ENCODE measurements at places on chromosomes 5 and 9.

DNA sequence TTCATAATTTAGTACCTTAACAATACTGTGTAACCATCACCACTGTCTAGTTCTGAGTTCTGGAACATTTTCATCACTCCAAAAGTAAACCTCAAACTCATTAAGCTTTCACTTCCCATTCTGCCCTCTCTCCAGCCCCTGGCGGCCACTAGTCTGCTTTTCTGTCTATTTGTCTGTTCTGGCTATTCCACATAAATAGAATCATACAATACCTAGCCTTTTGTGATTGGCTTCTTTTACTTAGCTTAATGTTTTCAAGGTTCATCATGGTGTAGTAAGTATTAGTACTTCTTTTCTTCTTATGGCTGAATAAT, 138.7 kb downstream of the RAPGEF6 start:
- no peak for DNase-seq

GRCh38 chr5:105034401-105034763, 1471.8 kb upstream of the NUDT12 start:
- DNase-seq, result no peak

GRCh38 chr5:65100911-65101631, 332.3 kb downstream of the CWC27 start:
- DNase-seq, result no peak

DNA sequence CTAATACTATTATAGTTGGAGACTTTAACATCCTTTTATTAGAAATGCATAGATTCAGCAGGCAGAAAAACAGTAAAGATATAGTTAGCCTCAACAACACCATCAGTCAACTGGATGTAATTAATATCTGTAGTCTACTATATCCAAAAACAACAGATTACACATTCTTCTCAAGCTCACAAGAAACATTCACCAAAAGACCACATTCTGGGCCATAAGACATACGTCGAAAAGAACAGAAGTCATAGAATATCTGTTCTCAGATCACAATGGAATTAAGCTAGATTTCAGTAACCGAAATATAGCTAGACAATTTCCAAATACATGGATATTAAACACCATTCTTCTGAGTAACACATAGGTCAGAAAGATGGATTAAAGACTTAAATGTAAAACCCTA, 336.6 kb upstream of the RPS23 start:
- no peak for DNase-seq

GRCh38 chr9:116900543-116900942, 213.4 kb downstream of the TRIM32 start:
- DNase-seq, result no peak

- DNase-seq, result no peak
These were observed 40.3 kb downstream of the CSF1R start for GRCh38 chr5:150046031-150046430.

GRCh38 chr5:139670369-139671095, 22.4 kb downstream of the CXXC5 start:
- no peak for DNase-seq

GRCh38 chr5:74665273-74665672, 19.8 kb upstream of the HEXB start:
- no peak for DNase-seq

DNA sequence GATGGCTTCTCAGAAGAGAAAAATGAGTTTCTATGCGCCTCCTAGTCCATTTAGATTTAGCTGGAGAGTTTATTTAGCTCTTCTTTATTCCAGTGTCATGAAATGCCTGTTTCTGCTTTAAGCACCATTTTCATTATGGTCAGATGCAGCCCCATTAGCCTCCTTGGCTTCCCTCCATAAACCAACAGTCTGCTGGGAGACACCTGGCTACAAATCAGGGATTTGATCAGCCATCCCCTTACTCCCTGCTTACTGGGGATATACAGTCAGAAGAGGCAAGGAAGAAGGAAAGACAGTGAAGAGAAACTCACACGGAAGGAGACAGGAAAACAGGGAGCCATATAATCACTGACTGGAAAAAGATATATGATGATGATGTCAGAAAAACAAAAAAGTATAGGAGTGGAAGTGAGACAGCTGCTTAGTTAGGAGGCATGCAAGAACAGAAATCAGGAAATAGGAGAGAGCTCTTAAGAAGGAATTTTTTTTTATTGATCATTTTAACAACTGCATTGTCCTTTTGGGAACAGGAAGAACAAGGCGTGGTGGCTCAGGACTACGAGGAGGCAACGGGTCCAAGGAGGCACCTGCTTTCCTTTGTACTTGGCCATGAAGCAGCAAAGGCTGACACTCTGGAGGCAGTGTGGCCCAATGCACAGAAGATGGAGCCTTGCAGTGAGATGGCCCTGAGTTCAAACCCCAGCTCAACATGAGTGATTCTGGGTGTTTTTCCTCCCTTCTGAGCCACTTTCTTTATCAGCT, 56.1 kb downstream of the MED27 start:
- DNase-seq, result no peak

DNA sequence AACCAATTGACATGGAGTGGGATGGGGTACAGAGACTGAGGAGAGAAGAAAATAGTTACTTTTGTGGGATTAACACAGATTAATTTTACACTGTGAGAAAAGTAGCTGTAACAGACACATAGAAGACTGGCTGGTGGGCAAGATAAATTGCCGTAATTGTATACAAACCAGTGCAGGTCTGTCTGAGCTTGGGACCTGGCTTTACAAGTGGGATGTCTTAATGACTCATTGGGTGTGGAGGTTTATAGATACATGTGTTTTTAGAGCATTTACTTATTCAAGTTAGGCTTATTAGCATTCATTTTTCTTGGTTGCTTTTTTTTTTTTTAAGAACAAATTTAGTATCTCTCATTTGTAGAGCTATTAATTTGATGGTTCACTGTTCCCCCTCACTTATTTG, 37.5 kb downstream of the SLC44A1 start:
- DNase-seq, result no peak

- no peak for DNase-seq
These were observed 321.1 kb downstream of the ARRDC3 start for GRCh38 chr5:91061946-91062562.

DNA sequence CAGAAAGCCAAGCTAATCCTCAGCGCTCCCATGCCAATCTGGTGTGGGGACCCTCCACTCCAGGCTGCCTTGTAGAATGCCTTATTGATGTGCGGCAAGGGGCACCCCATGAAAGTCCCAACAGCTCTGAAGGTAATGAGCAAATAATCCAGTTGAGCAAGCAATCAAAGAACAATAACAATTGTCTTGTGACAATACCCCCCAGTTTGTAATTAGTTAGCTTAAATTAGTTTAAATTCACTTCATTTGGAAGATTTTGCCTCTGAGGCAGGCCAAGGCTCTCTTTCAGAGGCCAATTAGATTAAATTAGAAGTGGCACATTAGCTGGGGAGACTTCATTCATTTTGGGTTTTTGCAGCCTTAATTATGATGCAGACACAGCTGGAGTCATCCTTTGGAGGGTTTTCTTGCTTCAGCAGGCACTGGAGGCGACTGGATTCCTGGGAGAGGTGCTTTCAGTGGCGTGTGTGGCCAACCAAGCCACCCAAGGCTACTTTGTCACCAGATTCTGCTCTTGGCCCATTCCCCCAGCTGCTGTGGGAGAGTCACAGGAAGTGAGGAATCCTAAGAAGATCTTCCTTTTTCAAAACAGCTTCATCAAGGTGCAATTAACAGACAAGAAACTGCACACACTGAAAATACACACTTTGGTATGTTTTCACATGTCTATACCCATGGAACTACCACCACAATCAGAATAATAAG, 17.9 kb upstream of the FBP1 start:
- no peak for DNase-seq

- no peak for DNase-seq
These were observed 2.5 kb downstream of the PTGES2 start for GRCh38 chr9:128124873-128125579.

GRCh38 chr5:1923766-1924165, 41.0 kb upstream of the IRX4 start:
- no peak for DNase-seq

DNA sequence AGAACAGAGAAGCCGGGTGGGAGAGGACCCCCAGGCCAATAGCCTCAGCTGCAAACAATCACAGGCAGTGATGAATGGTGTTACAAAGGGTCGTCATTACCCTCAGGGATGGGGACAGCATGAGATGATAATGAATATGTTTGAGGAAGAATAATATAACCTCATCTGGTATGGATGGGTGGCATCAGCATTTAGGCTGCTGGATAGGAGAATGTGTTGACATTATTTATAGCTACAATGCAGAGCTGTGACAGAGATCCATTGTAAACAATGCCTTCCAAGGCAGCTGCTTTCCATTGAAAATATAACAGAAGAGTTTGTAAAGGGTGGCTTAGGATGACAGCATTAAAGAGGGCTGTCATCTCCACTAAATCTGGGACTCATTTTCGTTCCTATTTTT, 365.5 kb downstream of the KCNN2 start:
- DNase-seq, result no peak

DNA sequence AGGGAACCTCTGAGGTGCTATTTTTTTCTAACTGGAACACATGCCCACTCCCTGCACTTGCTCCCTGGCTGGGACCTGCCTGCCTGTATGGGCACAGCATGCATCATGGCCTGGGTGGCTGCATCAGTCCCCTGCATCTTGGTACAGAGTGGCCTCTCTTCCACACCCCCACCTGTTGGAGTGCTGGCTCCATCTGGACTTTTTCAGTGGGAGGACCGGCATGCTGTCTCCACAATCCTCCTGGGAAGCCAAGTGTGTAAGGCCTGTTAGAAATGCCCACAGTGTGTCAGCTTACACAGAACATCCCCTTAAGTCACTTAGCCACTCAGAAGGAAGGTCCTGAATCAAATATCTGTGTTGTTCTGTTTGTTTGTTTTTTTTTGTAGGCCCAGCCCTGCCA, 102.9 kb downstream of the MARCHF3 start:
- no peak for DNase-seq

DNA sequence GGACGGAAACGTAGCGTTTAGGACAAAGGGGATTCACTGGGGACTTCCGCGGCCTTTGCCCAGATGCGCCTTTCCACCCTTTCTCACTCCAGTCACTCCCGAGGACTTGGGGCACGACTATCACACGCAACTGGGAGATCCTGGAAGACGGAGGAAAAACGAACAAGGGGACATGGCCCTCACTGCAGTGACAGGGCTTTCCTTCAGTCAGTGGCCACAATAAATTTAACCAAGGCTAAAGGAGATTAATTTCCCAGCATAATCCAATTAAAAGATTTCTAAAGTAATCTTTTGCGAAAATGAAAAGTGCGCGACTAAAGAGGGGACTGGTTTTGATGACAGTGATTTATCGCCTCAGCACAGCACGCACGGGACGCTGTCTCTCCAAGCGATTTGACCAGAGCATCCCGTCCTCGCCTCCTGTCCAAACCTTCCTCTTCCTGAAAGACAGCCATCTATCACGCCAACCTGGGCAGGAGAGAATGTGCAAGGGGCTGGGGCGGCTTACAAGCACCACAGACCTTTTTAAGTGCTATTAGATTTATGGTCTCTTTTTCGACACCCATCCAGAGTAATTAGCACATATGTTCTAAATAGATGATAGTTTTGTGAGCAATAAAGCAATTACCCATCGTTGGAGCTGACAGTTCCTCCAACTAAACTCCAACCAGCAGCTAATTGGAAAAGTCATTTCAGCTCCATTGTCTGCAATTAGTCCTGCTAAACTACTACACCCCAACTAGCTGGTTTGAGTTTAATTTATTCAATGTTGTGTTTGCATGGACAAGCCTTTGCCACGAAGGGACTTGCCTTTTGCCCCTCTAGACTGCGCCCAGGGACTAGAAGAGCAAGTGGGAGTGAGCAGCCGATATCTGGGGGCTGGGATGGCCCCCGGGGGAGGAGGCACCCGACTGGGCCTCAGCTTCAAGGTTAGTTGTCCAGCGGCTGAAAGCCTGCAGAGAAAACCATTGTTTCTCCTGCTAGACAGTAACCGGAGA, 7.4 kb downstream of the NR2F1-AS1 start:
- no peak for DNase-seq

DNA sequence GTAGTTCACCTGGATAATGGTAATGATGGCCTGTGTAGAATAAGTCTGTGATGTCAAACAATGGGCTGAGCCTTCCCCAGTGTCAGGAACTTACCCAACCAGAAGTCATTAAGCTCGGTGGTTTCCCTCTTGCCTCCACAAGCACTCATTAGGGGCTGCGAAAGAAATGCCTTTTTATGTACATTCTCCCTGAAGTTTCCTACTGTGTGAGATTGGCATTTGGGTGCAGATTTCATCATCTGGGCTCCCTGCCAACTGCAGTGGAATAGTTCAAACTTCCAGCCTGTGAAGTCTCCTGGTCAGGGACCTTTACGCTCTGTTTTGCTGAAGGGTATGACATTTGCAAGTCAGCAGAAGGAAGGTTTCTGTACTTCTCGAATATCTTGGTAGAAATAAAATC, 41.6 kb upstream of the TMEM215 start:
- no peak for DNase-seq

DNA sequence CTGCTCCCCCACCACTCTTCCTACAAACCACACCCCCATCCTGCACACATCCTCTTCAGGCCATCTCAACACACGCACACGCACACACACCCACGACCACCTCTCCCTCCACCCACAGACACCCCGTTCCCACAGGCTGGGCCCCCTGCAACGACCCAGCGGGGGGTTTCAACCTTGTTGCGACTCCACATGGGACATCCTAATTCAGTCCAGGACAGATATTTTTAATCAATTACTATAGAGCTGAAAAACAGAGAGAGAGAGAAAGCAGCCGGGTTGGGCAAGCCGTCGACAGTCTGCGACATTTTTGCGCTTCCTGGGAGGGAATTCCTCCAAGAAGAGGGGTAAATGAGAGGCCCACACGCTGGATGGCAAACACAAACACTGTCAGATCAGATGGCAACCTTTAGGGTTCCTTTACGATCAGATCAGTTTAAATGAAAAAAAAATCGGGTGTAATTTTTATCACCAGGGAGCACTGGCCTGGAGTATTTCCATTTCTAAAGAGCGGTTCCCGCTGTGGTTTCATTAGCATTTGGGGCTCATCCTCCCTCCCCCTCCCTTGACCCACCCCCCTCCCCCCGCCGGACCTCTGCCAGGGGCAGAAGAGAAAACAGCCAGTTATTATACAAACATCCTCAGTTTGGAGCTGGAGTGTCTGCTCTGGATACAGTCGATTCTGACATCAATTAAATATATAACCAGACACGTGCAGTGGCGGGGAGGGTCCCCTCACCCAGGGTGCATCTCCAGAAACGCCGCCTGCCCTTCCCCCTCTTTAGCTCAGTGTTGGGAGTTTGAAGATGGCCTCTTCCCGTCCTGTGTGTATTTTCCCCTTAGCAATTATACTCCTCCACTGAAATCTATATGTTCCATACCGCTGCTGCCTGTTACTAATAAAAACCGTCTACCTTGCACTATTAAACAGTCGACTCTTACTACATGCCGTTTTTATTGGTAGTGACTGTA, 2.3 kb upstream of the IRX2 start:
- DNase-seq, result no peak

DNA sequence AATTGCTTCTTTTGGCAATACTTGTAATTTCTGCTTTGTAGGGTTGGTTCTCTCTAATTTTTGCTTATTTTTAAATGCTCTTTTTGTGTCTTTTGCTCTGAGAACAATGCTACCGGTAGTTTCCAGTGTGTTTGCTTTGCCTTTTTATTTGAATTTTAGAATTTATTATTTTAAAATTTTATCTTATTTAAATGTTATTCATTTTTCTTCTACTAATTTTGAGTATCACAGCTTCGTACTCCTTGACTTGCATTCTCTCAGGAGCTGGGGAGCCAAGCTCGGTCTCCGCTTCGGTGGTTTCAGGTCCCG, 45.9 kb downstream of the ANXA2R start:
- no peak for DNase-seq

Measured in cortex of kidney (tissue), 1 donor.